ENCODE measurements at places on chromosomes 7 and 10. TPM values are rescaled to one million over a fixed set of nuclear protein-coding genes. Genes with fewer than 3 reads are reported as not detected.

GRCh38 chr10:115355162-115355760 is 262.1 kb downstream of the ATRNL1 start:
- peaks cover 4% of the 10 kb centered on the region for H3K4me1 ChIP-seq
- peaks cover 4% of the 10 kb centered on the region for H3K36me3 ChIP-seq
- DNase-seq: no peak

DNA sequence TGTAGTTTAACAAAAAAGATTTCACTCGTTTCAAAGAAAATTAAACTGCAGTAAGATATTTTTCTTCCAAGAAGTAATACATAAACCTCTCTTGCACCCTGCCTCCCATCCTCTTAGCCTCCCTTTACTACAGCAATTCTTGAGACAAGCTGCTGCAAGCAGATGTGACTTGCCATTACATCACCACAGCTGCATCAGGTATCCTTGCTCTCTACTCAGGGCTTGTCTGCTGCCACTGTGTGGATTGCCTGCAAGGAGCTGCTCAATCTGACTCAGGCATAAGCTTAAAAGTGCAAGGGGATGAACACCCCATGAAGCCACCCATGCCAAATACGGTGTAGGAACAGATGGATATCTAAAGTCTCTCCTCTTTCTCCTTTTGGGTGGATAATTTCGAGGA is 609.9 kb downstream of the DNAJB9 start:
- no peaks in the 10 kb centered on the region for H3K27me3 ChIP-seq
- H3K27ac ChIP-seq: no peak overlapping the region
- no peak overlapping the region for H3K4me3 ChIP-seq
- H3K36me3 ChIP-seq: no peaks in the 10 kb centered on the region

GRCh38 chr7:40675741-40676140 is 540.9 kb downstream of the SUGCT start:
- no peak for DNase-seq
- no peaks in the 10 kb centered on the region for H3K27me3 ChIP-seq
- H3K4me1 ChIP-seq: peaks cover 33% of the 10 kb centered on the region
- no peak overlapping the region for H3K27ac ChIP-seq
- H3K4me3 ChIP-seq: no peak overlapping the region
- no peaks in the 10 kb centered on the region for H3K36me3 ChIP-seq

DNA sequence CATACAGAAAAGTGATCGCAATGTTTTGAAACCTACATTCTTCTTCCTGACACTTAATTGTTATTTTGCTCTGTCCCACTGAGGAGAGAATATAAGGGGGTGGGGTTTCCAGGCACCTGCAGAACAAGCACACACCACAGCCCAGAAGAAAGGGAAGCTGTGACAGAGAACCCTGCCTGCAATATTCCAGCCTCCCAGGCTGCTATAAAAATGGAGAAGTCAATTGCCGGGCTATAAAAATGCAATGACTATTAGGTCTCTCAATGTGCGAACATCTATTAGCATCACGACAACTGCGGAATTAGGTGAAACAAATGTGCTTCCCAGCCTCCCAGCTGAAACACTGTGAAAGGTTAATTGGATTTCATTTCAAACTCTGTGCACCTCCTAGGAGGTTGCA is 145.3 kb upstream of the FRMD4A start:
- no peak for DNase-seq
- H3K27ac ChIP-seq: no peak overlapping the region
- peaks cover 44% of the 10 kb centered on the region for H3K4me1 ChIP-seq
- H3K36me3 ChIP-seq: no peaks in the 10 kb centered on the region
- no peaks in the 10 kb centered on the region for H3K27me3 ChIP-seq

DNA sequence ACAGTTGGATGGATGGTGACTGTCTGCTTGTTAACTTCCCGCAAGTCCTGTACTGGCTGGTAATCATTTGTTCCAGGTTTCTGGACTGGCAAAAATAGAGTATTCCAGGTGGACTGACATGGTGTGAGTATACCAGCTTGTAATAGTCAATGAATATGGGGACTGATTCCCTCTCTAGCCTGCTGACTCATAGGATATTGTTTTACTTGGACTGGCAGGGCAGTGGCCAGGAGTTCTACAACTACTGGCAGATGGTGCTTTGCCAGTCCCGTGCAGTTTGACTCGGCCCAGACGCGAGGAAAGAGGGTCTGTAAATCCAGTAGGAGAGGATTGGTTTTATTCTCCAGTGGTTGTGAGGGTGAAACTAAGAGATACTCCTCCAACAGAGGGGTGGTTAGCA is 78.0 kb downstream of the PRR15 start:
- H3K27ac ChIP-seq: peak overlapping the region; percentile 60
- H3K27me3 ChIP-seq: no peaks in the 10 kb centered on the region
- DNase-seq: no peak
- peaks cover 2% of the 10 kb centered on the region for H3K36me3 ChIP-seq

DNA sequence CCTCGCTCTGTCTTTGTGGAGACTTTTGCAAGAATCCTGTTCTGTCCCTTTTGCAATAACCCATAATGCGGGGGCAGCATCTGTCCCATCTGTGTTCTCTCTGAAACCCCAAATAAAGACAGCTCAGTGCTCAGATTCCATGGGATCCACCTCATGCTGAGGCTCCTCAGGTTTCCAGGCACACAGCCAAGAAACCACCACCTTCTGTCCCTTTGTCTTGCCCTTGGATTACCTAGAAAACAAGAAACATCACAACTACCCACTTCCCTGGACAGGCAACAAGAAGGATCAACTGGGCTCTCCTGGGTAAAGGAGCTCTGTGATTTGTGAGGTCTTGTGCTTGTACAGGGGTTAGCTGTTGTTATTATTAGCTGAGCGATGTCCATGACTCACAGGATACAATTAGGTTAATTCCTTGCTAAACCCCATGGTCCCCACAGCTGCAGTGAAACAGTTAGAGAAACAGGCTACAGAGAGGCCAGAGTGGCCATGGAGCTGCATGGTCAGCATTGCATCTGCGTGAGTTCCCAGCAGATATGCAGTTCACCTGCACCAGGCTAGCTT is 50.2 kb downstream of the CXCL12 start:
- no peaks in the 10 kb centered on the region for H3K27me3 ChIP-seq
- H3K4me1 ChIP-seq: peaks cover 18% of the 10 kb centered on the region
- H3K36me3 ChIP-seq: no peaks in the 10 kb centered on the region
- no peak for DNase-seq
- no peak overlapping the region for H3K27ac ChIP-seq

- no peaks in the 10 kb centered on the region for H3K36me3 ChIP-seq
- no peak overlapping the region for H3K27ac ChIP-seq
- H3K4me3 ChIP-seq: no peak overlapping the region
- H3K27me3 ChIP-seq: peaks cover 9% of the 10 kb centered on the region
Observed at GRCh38 chr10:124227988-124228387, 134.6 kb upstream of the CHST15 start.

- H3K27ac ChIP-seq: no peak overlapping the region
- H3K36me3 ChIP-seq: no peaks in the 10 kb centered on the region
Observed at GRCh38 chr7:173209-173918, 19.0 kb upstream of the FAM20C start.

GRCh38 chr7:134368851-134369544 is 52.3 kb upstream of the SLC35B4 start:
- no peak overlapping the region for H3K27ac ChIP-seq
- H3K27me3 ChIP-seq: peaks cover 20% of the 10 kb centered on the region
- DNase-seq: no peak
- H3K36me3 ChIP-seq: no peaks in the 10 kb centered on the region
- H3K4me1 ChIP-seq: peaks cover 20% of the 10 kb centered on the region

GRCh38 chr7:90520484-90520883 is 51.0 kb downstream of the PTTG1IP2 start:
- H3K27ac ChIP-seq: no peak overlapping the region
- no peak for DNase-seq
- no peaks in the 10 kb centered on the region for H3K36me3 ChIP-seq
- no peaks in the 10 kb centered on the region for H3K4me1 ChIP-seq
- H3K4me3 ChIP-seq: no peak overlapping the region

DNA sequence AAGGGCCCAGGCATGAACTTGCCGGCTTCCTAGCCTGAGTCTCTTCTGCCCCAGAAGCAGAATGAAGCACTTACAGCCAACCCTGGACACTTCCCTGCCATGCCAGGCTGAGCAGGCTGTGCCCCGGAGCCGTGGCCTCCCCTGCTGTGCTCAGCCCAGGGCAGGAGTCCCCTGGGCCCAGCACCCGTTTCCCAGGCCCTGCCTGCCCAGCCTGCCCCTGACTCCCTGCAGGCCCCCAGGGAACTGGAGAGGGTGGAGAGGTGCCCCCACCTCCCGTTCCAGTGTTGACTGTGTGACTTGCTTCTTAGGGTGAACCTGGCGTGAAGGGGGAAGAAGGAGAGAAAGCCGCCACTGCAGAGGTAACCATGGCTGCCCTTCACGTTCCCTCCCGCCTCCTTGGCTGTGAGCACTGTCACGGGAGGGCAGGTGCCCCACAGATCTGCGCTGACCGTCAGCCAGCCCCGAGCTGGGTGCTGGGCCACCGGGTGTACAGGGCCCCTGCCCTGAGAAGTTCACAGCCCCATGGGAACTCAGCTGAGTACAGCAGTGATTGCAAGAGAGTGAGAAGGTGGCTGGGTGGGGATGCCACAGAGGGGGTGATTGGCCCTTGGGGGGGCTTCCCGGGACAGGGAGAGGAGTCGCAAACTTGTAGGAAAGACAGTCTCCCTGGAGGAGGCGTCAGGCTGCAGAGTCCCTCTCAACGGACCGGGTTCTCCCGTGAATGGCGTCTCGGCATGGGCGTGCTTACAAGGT is 75.9 kb downstream of the MYL10 start:
- H3K4me1 ChIP-seq: no peaks in the 10 kb centered on the region
- H3K36me3 ChIP-seq: peaks cover 21% of the 10 kb centered on the region
- no peaks in the 10 kb centered on the region for H3K27me3 ChIP-seq
- no peak overlapping the region for H3K27ac ChIP-seq
- DNase-seq: peak; percentile 67
- H3K4me3 ChIP-seq: no peak overlapping the region

GRCh38 chr7:2614631-2615330 is 17.0 kb upstream of the TTYH3 start:
- no peaks in the 10 kb centered on the region for H3K36me3 ChIP-seq
- peak overlapping the region; percentile 24 for H3K27ac ChIP-seq
- no peak for DNase-seq

DNA sequence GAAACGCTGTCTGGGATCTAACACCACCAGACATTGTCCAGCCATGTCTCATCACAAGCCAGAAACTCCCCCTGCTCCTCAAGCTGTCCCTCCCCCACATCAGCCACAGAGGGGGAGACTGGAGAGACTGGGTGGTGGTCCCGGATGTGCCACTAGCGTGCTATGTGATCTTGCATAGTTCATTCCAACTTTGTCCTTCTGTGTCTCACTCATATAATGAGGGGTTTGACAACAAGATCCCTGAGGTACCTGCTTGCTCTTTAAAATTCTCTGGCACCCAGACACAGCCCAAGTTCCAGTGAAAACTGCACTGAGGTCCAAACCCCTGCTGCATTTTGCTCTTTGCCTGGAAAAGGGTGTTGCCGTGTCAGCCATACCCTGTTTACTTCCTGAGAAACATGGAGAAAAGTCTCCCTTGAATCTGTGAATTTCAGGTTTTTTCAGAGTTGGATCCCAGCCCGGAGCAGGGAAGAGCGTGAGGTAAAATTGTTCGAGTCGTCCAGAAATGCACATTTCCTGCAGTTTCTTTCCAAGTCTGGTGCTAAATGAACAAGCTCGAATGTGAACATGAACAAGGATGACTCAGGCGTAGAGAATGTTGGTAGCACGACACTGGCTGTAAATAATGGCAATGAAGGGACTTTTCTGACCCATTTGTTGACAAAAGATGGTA is 156.6 kb downstream of the CCDC3 start:
- peak overlapping the region; percentile 64 for H3K4me3 ChIP-seq
- peaks cover 55% of the 10 kb centered on the region for H3K4me1 ChIP-seq
- H3K36me3 ChIP-seq: no peaks in the 10 kb centered on the region

DNA sequence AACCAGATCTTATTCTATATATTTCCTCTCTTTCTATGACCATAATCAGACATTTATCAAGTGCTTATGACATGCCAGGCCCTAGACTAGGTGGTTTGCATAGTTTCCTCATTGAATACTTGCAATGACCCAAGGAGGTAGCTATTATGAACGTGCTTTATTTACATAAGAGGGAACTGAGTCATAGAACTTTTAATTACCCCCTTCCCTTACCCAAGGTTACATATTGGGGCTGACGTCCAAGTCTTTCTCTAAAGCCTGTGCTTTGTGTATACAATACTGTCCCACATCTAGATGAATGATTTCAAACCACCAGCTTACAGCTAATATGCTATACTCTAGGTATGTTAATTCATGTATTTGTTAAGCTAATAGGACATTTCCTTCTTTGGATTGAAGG is 91.9 kb upstream of the NPY start:
- H3K36me3 ChIP-seq: no peaks in the 10 kb centered on the region
- H3K27ac ChIP-seq: no peak overlapping the region
- no peak overlapping the region for H3K4me3 ChIP-seq
- H3K27me3 ChIP-seq: peaks cover 5% of the 10 kb centered on the region
- no peak for DNase-seq

- H3K27ac ChIP-seq: no peak overlapping the region
- no peak for DNase-seq
- no peak overlapping the region for H3K4me3 ChIP-seq
- H3K36me3 ChIP-seq: peaks cover 2% of the 10 kb centered on the region
Observed at GRCh38 chr10:60652628-60653027, 125.7 kb upstream of the CDK1 start.

- H3K36me3 ChIP-seq: no peaks in the 10 kb centered on the region
- no peaks in the 10 kb centered on the region for H3K4me1 ChIP-seq
- no peak overlapping the region for H3K4me3 ChIP-seq
- no peak overlapping the region for H3K27ac ChIP-seq
- DNase-seq: no peak
Observed at GRCh38 chr10:8778713-8779112, 724.2 kb downstream of the GATA3 start.

GRCh38 chr10:843703-844102 is 87.8 kb downstream of the LARP4B start:
- peaks cover 48% of the 10 kb centered on the region for H3K4me1 ChIP-seq
- H3K36me3 ChIP-seq: peaks cover 21% of the 10 kb centered on the region
- H3K27ac ChIP-seq: peak overlapping the region; percentile 86
- H3K27me3 ChIP-seq: no peaks in the 10 kb centered on the region

RADIL gene
- 1.2 TPM for total RNA-seq

NME8 gene
- total RNA-seq: not detected

NANOS1 gene
- 3.8 TPM for total RNA-seq

ANKRD61 gene
- not detected for total RNA-seq

MYH16 gene
- not detected for total RNA-seq

FAM237B gene
- not detected for total RNA-seq

PTPN20 gene
- total RNA-seq: not detected

ALOX5 gene
- not detected for total RNA-seq

NPSR1 gene
- not detected for total RNA-seq

All from chondrocyte (in vitro differentiated cells).